CD4-positive, alpha-beta memory T cell (primary cell): ENCODE measurements at places on chromosomes 11 and 22. TPM values are rescaled to one million over a fixed set of nuclear protein-coding genes. Genes with fewer than 3 reads are reported as not detected.

DNA sequence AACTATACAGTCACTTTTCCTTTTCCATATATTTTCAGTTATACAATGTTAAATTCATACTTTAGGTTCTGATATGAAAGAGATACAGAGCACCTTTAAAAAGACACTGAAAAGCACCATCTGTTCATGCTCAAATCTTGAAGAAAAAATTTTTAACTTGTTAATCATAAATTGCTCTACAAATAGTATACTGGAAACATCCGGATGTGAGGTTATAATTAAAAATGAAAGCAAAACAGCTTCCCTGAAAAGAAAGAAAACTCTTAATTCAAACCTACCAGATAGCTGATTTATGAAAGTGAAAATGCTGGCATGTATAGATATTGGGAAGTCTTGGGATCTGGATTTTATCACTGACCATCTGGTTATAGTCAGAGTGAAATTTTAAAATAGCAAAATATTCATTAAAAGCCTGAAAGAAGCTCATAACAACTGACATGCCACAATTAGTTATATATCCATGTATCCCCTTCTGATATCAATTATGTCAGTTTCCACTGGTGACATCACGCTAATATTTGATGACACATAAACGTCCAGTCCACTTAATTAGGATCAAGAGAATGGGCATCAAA, 740.0 kb downstream of the DLG2 start:
- H3K27me3 ChIP-seq = no peaks in the 10 kb centered on the region
- no peak overlapping the region for H3K27ac ChIP-seq
- H3K36me3 ChIP-seq = no peaks in the 10 kb centered on the region
- H3K4me3 ChIP-seq = no peak overlapping the region
- no peak for DNase-seq

HSCB gene
- 7.6 TPM for polyA plus RNA-seq

DNA sequence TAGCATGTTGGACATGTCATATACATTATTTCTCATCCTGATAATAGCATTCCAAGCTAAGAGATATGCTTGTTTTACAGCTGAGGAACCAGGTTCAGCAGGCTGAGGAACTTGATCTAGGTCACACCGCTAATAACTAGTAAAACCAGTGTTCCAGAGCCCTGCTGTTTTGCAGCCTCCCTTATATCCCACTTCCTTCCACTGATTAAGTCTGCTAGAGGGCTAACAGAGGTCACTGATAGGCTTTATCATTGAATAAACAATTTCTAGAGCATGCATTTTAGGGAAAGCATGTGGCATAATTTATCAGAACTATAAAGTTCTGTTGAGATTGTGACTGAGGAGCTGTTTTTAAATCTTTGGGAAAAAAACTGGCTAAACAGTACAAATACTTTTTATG, 54.0 kb downstream of the UVRAG start:
- no peak for DNase-seq
- no peaks in the 10 kb centered on the region for H3K36me3 ChIP-seq
- H3K27ac ChIP-seq = no peak overlapping the region
- no peak overlapping the region for H3K4me3 ChIP-seq

- H3K4me1 ChIP-seq = no peaks in the 10 kb centered on the region
- H3K36me3 ChIP-seq = no peaks in the 10 kb centered on the region
- H3K4me3 ChIP-seq = no peak overlapping the region
- no peak for DNase-seq
Observed at GRCh38 chr11:32188785-32189184, 97.9 kb downstream of the RCN1 start.

KRTAP5-5 gene
- not detected for polyA plus RNA-seq

- H3K27ac ChIP-seq = no peak overlapping the region
- no peaks in the 10 kb centered on the region for H3K36me3 ChIP-seq
- DNase-seq = no peak
Observed at GRCh38 chr22:23938328-23939016, 22.5 kb downstream of the GSTT2B start.

GRCh38 chr11:115391598-115391997, 112.6 kb downstream of the CADM1 start:
- H3K27ac ChIP-seq = no peak overlapping the region
- no peak overlapping the region for H3K4me3 ChIP-seq
- DNase-seq = no peak
- no peaks in the 10 kb centered on the region for H3K4me1 ChIP-seq
- H3K27me3 ChIP-seq = no peaks in the 10 kb centered on the region

- no peak overlapping the region for H3K4me3 ChIP-seq
- no peak overlapping the region for H3K27ac ChIP-seq
- H3K27me3 ChIP-seq = no peaks in the 10 kb centered on the region
Observed at GRCh38 chr22:34805771-34806170, 260.2 kb upstream of the ISX start.

- no peaks in the 10 kb centered on the region for H3K36me3 ChIP-seq
- peak overlapping the region; percentile 68 for H3K27ac ChIP-seq
- peaks cover 79% of the 10 kb centered on the region for H3K4me1 ChIP-seq
- H3K4me3 ChIP-seq = peak overlapping the region; percentile 68
Observed at GRCh38 chr11:46345131-46345597, 2.1 kb upstream of the DGKZ start.

DNA sequence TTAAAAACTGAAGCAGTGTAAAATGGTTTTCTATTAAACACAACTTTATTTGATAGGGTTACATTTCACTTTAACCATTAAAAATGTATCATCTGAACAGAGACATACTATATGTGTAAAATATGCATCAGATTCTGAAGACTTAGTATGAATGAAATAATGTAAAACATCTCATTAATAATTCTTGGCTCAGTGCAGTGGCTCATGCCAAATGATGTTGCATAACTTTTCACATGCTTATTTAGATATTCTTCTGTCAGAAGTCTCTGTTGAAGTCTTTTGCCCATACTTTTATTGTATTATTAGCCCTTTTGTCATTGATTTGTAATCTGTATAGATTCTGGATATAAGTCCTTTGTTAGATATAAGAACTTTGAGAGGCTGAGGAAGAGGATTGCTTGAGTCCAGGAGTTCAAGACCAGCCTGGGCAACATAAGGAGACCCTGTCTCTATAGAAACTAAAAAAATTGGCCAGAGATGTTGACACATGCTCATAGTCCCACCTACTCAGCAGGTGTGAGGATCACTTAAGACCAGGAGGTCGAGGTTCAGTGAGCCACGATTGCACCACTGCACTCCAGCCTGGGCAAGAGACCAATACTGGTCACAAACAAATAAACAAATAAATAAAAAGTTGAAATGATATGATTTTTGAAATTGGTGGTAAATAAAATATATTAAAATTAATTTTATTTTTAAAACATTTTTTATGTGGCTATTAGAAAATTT, 73.8 kb upstream of the PARVA start:
- no peaks in the 10 kb centered on the region for H3K36me3 ChIP-seq
- no peak overlapping the region for H3K4me3 ChIP-seq
- H3K27ac ChIP-seq = no peak overlapping the region
- no peaks in the 10 kb centered on the region for H3K27me3 ChIP-seq
- DNase-seq = no peak
